T-helper 9 cell (primary cell): ENCODE measurements at places on chromosomes 12 and 14.

- no peak for DNase-seq
Observed at GRCh38 chr12:54053751-54054741, at the start of gene HOXC4. Gene HOXC4 (plus strand): TSS chr12:54053835. CDS start chr12:54053923, 88 bp downstream.

DNA sequence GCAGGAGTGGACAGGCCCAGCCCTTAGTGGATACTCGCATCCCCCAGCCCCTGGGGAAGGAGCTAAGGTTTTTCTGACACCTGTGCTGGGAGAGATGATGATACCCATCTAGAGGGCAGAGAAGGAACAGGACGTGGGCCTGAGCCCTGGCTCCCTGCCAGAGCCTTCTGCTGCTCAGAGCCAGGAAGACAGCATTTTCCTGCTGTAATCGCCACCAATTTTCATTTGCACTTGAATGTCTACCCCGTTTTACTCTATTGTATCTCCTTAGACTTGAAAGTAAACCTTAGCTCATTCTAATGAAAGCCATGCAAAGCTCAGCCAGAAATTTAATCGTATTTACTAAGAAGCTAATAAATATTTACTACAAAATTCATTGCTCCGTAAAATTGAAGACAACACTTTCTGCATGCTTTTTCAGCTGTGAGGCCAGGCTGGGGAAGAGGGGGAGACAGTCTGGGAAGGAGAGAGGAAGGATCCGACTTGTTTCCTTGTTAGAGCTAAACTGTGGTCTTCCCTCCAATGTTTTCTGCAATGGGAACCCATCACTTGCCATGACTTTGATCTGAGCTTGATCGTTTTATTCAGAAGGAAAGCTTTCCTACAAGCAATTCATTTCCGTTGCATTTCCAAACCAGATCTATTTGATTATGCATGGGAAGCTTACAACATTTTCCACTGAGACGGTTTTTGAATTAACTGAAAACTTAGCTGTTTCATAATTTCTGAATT, 17.6 kb upstream of the TRAF3 start:
- DNase-seq, result no peak

GRCh38 chr12:120032242-120032641, 43.2 kb downstream of the BICDL1 start:
- no peak for DNase-seq

- no peak for DNase-seq
Observed at GRCh38 chr12:90322006-90322405, 613.4 kb upstream of the ATP2B1 start.

DNA sequence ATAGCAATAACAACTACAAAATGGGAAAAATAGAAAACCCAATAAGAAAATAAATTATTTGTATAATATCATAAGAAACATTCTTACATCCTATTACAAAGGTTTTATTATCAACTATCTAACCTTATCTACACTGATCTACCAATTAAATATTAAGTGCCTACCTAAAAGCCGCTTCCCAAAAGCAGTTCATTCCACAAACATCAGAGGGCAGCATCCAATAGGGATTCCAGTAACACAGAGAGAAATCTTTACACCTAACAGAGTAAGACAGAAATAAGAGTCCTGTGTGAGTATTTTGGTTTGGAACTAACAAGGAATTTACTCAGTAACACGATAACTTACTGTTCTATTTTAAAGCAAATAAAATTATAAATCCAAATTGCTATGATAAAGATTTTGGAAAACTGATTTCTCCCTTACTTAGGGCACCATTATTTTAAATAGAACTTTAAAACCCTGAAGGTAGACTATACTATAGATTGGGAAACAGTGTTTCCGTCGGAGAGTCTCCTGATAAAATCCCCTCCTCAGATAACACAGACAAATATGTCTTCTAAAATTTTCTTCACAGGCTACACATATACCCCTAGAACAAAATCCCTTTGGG, 15.0 kb downstream of the GXYLT1 start:
- no peak for DNase-seq

GRCh38 chr14:64391113-64391725, 3.1 kb downstream of the MTHFD1 start:
- no peak for DNase-seq
